ENCODE measurements at places on chromosomes 1 and 21. TPM values are rescaled to one million over a fixed set of nuclear protein-coding genes. Genes with fewer than 3 reads are reported as not detected.

TEX38 gene
- total RNA-seq, result not detected

VSIG8 gene
- total RNA-seq, result 0.10 TPM

ESPN gene
- 0.52 TPM for total RNA-seq

IL22RA1 gene
- not detected for total RNA-seq
